Caudate nucleus (tissue), 63 donors: ENCODE measurements at places on chromosomes 12 and 14.

- no peak for DNase-seq
Observed at GRCh38 chr14:60512973-60513571, 4.1 kb downstream of the SIX6 start.

- peak; percentile 83 for DNase-seq
Observed at GRCh38 chr14:105314287-105315200, at the start of gene PACS2. TSS of gene PACS2 (plus strand) at chr14:105314748. CDS start at chr14:105314919, 171 bp downstream.

DNA sequence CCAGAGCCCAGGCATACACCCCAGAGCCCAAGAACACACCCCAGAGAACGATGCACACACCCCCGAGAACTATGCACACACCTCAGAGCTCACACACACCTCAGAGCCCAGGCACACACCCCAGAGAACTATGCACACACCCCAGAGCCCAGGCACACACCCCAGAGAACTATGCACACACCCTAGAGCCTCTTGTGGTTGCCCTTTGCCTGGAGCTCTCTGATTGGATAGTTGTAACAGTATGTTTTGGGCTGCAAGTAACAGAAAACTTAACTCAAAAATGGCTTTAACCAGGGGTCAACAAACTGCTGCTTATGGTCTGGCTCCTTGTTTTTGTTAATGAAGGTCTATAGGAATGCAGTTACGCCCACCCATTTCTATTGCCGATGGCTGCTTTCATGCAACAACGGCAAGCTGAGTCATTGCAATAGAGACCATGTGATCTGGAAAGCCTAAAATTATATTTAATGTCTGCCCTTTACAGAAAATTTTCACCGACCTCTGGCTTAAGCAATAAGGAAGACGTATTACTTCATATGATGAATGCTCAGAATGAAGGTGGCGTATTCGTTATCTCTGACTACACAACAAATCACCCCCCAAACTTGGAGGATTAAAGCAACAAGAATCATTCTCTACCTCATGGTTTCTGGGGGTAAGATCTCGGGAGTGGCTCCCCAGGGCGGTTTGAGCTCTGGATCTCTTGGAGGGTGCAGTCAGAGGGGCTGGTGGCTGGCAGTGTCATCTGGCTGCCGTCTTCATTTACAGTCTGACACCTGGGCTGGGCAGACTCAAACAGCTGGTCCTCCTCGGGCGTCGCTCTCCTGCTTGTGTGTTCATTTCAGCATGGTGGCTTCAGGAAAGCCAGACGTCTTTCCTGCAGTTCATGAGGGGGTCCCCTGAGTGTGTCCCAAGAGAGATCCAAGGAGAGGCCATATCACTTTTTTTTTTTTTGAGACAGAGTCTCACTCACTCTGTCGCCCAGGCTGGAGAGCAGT lies 66.3 kb upstream of the NCOR2 start:
- DNase-seq, result no peak

GRCh38 chr14:81400852-81401251 lies 728 bp upstream of the STON2 start:
- no peak for DNase-seq

DNA sequence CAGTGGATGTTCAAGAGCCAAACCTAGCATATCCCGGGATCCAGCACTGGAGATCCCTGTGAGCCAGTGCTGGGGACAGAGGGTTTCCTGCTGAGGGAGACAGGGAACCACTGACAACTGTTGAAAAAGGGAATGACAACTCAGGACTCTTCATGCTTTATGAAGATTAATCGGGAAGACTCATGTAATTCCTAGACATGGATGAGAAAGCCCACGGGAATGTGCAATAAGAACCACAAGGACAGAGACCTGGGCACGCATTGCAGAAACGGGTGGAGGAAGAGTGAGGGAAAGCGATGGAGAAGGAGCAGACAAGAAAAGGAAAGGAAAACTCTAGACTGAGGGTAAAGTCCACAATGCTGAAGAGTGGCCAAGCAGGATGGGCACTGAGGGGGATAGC lies 296.0 kb downstream of the PCNX1 start:
- no peak for DNase-seq

GRCh38 chr12:9727813-9728212 lies 5.1 kb downstream of the CLECL1 start:
- no peak for DNase-seq

- DNase-seq, result no peak
Observed at GRCh38 chr14:21748869-21749303, 75.3 kb upstream of the OR4E1 start.

GRCh38 chr14:35949920-35950513 lies 123.9 kb downstream of the BRMS1L start:
- DNase-seq, result no peak

- DNase-seq, result no peak
Observed at GRCh38 chr12:115771065-115771464, 506.4 kb downstream of the MED13L start.

DNA sequence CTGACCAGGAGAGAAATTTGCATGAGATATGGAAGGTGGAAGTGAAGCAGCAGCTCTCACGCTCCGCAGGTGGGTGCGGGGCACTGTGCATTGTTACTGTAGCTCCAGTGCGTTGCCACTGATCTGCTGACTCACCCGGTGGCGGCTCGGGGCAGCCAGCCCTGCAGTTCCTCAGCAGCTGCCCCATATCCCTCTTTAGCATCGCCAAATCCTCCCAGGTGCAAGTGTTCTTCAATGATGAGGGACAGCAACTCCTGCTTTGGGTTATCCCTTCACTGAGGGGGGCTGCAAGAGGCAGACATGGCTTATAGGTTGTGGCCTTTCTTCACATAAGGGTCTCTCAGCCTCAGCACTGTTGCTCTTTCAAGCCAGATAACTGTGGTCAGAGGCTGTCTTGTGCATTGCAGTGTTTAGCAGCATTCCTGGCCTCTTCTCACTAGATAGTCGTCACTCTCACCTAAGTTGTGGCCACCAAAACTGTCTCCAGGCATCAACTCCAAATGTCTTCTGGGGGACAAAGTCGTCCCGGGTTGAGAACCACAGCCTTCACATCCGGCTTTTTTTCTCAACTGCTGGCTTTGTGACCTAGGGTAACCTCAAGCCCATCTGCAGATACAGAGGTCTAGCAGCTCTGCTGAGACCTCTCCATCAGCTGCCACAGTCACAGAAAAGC lies 180.8 kb downstream of the EFCAB11 start:
- DNase-seq, result no peak

- no peak for DNase-seq
Observed at GRCh38 chr12:107352347-107353081, 259.2 kb upstream of the CRY1 start.

- no peak for DNase-seq
Observed at GRCh38 chr14:47539031-47539461, 136.4 kb downstream of the MDGA2 start.

DNA sequence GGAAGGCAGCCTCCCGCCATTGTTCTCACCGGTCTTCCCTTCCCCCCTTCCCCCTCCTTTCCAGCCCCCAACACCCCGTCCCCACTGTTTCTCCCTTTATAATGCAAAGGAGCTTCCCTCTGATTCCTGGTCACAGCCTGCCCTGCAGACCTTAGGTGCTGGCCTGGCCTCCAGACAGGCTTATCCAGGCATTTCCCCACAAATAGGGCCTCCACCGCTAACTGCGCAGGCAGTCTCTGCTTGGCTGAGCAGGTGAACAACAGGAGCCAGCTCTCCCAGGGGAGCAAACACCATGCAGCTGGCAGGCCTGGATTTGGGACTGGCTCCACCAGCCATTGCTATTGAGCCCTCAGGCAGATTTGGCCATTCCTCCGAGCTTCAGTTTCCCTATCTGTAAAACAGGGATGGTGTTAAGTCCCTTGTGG lies 46.0 kb downstream of the SMIM41 start:
- no peak for DNase-seq

DNA sequence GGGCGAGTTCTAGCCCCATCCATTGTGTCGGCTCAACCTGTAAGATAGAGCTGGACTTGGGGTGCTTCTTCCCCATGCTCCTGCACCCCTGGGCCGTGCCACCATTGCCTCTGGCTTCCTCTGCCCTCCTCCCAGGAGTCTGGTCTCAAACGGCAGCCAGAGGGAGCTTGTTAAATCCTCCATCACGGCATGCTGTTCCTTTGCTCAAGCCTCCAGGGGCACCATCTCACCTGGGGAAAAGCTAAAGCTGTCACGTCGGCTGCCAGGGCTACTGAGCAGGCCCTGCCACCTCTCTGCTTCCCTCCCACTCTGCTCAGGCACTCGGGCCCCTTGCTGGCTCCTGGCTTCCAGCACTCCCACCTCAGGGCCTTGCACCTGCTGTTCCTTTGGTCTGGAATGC lies 140.4 kb downstream of the RBM19 start:
- no peak for DNase-seq

DNA sequence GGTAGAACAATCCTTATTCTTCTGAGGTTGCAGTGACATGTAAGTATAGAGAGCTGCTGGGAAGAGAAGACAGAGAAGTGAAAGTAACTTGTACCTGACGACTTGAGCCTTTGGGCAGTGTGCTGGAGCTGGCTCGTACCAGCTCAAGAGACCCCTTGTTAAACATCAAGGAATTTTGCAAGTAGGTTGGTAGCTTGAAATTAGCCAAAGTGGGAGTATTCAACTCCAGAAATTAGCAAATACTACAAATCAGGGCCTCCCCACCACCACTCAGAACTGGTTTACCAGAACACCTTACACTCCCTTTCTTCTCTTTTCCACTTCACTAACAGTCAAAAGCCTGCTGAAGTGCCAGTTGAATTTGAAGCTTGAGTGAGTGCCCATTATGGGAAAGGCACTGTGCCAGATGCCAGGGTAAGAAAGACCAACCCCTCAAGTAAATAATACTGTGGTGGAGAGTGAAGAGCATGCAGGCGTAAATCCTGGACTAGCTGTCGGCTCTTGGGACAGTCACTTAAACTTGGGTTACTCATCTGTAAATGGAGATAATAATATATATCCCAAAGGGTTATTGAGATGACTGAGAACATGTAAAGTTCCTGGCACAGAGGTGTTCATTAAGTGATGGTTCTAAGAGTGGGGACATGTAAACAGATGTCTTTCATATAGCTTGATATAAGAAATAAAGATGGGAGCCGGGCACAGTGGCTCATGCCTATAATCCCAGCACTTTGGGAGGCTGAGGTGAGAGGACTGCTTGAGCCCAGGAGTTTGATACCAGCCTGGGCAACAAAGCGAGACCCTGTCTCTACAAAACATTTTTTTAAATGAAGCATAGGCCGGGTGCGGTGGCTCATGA lies 27.0 kb upstream of the EID3 start:
- no peak for DNase-seq

DNA sequence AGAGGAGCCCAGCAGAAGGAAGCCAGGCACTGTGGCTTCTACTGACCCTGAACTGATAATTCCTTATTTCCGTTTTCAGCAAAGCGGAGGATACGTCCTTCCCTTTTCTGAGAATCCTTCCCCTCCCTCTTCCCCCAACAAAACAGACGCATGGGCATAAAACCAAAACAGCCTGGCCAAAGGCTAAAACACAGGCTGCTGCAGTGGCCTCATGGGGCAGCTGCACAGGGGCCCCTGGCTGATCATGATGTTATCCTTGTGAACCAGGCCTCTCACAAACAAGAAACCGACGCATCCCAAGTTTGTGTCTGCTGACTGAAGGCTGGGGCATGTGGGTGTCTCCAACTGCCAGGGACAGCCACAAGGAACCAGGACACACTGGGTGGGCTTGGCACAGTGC lies 23.4 kb upstream of the STON2 start:
- DNase-seq, result no peak

DNA sequence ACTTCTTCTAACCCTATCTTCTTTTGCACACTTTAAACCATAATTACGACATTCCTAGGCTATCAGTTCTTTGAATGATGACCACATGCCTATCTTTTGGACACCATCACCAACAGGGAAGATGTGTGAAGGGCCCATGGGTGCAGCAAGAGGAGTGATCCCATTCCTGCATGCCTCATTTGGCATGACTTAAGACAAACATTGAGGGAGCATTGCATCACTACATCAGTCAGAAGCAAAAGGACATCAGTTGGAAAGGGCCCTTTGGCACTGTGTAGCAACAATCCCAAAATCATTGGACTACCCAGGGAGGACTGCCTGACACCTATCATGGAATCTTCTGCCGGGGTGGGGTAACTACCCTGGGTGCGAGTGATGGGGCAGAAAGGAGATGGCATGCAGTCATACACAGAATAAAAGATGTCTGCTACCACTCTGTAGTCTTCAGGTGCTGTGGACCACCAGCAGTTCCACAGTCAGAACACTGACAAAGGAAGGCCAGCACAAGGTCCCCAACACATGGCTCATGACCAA lies 10.7 kb upstream of the TMBIM6 start:
- DNase-seq, result no peak

DNA sequence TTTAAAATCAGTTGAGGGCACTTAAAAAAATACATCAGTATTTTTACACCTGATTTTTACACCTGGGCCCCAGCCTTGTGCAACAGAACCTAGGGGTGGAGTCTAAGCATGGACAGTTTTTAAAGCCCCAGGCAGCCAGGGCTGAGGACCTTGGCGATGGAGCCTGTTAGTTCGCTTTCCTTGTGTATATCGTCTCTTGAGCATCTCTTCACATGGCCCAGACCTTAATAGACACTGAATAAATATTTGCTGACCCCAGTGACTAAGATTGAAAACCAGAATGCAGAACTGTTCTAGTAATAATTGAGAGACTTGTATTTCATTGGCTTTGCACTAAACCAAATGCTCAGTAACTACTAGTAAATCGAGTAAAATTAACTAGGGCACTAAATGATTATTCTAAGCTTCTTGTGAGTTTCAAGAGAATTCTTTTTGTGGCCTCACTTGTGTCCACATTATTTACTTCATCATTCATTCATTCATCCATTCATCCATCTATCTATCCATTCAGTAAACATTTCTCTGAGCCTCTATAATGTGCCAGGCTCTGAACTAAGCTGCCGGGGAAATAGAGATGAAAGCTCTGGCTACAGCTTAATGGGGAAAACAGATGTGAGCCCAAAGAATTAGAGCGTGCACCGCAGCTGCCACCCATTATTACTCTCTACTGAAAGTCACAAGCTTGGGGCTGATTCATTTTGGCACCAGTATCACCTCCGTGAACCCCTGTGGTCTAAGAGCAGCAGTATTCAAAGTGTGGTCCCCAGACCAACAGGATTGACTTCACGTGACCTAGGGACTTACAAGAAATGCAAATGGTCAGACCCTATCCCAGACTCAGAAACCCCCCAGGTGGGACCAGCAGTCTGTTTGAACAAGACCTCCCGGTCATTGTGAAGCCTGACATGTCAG lies 30.7 kb upstream of the BCL7A start:
- no peak for DNase-seq

GRCh38 chr14:105351920-105352851 lies 37.6 kb downstream of the PACS2 start:
- peak; percentile 27 for DNase-seq

DNA sequence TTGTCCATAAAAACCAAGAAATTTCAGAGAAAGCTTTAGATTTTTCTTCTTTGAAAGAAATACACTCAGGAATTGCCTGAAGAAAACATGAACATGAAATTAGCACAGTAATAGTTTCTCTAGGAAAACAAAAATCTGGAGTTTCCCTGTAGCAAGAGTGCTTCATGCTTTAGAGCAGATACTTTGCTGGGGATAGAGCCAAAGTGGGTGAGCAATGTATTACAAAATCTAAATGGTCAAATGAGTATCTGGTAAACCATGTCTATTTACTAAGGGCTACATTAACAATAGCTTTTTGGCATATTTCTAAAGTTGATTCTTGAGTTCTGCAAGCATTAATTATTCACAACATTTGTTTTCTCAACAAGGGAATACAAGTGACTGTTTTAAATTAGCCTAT lies 26.2 kb downstream of the AVPR1A start:
- no peak for DNase-seq
